ENCODE measurements at places on chromosomes 5 and 9.

DNA sequence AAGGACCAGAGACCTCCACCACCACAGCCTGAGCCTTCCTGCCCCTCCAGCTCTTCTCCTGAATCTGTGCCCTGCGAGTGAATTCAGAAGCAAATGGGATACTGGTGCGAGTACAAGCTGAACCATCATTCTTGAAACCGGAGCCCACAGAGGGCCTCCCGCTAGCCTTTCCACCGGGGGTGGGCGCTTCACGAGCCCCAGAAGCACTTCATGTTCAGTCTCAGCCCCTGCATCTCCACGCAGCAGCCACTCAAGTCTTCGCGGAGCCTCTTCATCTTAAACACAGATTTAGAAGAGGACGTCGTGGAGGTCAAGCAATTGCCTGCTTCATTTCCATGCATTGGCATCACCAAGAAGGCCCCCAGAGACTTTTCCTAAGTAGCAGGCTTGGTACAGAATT is 26.0 kb upstream of the OLFM1 start:
- no peak for DNase-seq

DNA sequence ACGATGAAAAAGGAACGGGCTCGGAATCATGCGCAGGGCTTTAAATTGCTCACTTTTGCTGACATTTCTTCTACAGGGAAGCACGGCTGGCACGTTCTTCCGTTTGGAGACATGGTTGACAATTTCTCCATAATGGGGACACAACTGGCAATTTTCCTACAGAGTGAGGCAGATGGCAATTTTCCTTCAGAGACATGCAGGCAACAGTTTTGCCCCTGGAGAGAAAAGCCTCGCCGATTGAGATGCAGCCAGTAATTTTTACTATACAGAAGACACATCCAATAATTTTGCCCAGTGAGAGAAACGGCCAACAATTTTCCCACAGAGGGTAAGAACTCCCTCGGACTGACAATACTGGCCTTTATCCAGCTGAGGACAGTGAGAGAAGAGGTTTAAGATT is 90.9 kb upstream of the GPR151 start:
- DNase-seq: no peak

DNA sequence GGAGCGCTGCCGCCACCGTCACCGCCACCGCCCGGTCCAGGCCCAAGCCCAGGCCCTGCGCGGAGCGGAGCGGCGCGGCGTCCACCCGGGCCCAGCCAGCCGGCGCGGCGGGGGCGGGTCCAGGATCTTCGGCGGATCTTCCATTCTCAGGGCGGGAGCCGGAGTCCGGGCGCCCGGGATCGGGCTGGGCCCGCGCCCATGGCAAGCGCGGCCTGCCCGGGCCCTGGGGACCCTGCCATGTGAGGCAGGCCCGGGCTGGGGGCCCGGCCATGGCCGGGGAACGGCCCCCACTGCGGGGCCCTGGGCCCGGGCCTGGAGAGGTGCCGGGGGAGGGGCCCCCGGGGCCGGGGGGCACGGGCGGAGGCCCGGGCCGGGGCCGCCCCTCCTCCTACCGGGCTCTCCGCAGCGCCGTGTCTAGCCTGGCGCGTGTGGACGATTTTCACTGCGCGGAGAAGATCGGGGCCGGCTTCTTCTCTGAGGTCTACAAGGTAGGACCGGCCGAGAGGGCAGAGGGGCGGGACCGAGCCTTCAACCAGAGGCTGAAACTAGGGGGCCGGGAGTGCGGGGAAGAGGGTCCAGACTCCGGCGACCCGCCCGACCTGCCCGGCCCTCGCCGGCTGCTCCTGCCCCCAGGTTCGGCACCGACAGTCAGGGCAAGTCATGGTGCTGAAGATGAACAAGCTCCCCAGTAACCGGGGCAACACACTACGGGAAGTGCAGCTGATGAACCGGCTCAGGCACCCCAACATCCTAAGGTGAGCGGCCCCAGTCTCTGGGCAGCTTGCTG is 482 bp downstream of the TESK1 start:
- no peak for DNase-seq

DNA sequence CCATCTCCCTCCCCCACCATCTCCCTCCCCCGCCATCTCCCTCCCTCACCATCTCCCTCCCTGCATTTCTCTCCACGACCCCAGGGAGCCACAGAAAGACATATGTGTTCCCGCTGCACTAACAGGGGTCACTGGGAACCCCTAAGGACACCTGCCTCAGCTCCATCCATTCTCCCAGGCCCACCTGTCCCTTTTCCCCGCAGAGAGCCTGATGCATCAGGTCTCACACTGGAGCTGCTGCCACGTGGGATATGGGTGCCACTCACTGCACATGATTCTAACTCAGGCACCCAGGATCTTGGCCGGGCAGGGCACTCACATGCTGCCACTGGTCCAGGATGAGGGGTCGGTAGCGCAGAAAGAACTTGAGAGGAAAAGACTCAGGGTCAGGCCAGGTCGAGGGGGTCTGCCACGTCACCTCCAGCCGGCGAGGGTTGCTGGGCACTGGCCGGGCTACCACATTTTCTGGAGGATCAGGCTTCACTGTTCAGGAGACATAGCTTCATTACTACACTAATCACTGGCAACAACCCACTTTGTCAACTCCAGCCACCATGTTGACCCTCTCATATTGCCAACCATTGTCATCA is 33.2 kb upstream of the ENHO start:
- DNase-seq: no peak

DNA sequence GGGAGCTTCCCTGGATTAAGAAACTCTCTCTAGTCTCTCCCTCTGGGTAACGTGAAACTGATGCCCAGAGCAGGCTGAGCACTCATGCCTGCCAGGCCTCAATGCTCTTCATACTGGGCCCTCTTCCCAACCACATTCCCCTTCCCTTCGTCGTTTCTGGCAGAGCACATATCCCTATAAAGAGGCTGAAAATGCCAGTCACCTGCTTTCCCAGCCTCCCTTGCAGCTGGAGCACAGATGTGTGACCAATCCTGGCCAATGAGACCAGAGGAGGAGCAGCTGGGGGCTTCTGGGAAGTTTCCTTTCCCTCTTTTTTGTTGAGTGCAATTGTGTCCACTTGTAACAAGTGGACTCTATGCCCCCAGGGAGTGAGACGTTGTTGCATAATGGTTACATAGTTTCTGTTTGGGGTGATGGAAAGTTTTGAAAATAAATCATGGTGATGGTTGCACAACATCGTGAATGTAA is 30.2 kb upstream of the SMIM23 start:
- DNase-seq: no peak

DNA sequence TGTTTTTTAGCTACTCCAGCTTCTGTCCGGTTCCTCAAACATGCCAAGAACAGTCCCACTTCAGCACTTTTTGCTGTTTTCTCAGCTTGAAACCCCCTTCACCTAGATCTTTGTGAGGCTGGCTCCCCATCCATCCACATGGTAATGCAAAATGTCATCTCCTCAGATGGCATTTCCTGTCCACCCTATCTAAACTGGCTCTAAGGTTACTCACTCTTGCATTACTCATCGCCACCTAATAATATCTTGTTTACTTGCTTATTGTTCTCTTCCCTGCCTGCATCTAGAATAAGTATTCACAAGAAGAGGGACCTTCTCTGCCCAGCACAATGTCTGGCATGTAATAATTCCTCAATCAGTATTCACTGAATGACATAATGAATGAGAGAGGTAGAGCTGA is 220.1 kb downstream of the FAM114A2 start:
- DNase-seq: no peak

GRCh38 chr9:105737205-105737604 is 42.9 kb downstream of the TMEM38B start:
- no peak for DNase-seq

- DNase-seq: no peak
Measured at GRCh38 chr5:71938895-71939294, 168.4 kb upstream of the MAP1B start.

- no peak for DNase-seq
Measured at GRCh38 chr9:6968271-6968670, 210.5 kb downstream of the KDM4C start.

- DNase-seq: no peak
Measured at GRCh38 chr5:172646716-172647285, 5.7 kb downstream of the NEURL1B start.

DNA sequence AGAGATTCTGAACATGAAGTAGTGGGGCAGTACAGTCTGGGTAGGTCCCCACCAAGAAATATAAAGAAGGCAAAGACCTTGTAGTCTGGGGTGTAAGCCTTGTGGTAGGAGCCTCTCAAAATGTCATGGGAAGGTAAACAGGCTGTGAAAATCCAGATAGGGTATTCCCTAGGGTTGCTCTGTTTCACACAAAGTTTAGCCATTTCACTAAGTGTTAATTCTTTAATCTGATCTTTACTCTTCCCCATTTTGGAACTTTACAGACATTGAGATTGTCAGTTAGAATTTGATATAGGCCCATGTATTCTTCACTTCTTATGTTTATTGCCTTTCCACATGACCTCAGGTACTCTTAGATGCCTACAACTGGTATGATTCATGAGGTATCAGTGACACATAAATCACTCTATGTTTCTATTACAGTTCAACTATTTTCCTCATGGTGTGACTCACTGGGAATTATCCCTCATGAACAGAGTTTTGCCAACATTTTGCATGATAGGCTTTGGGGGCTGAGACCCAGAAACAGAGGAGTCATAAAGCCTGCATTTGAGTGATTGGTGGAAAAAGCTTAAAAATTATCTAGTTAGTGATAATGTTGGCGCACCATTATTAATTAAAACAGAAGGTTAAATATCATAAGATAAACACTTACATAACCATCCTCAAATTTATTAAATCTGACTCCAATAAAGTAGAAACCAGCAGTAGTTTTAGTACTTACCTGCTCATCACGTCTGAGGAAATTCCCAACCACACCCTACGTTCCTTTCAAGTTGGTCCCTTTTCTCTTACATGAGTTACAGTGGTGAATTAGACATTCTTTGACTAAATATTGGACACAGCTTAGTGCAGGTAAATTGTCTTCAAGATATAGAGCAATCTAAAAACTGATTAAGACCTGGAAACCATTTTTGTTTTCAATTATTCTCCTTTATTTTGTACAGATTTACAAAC is 399.8 kb upstream of the MEF2C start:
- no peak for DNase-seq

DNA sequence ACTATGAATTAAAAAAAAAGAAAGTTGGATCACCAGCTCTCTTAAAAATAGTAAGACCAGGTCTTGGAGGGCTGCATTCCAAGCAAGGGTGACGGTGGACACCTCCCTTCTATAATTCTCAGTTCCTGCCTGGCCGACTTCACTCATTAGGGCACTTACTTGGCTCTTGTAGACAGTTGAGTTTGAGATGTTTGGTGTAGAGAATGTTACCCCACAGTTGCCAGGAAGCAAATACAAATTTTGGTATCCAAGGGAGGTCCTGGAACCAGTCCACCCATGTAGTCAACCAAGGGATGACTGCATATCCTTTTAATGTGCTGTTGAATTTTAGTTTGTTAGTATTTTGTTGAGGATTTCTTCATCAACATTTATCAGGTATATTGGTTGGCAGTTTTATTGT is 20.6 kb downstream of the B4GALT7 start:
- no peak for DNase-seq

- DNase-seq: no peak
Measured at GRCh38 chr5:154368041-154368800, 77.6 kb upstream of the SAP30L start.

GRCh38 chr5:1681955-1682354 is 117.7 kb downstream of the MRPL36 start:
- DNase-seq: no peak

GRCh38 chr5:150765011-150765798 is 6.4 kb upstream of the DCTN4 start:
- DNase-seq: no peak

- DNase-seq: no peak
Measured at GRCh38 chr5:83026516-83026915, 50.7 kb downstream of the TMEM167A start.

DNA sequence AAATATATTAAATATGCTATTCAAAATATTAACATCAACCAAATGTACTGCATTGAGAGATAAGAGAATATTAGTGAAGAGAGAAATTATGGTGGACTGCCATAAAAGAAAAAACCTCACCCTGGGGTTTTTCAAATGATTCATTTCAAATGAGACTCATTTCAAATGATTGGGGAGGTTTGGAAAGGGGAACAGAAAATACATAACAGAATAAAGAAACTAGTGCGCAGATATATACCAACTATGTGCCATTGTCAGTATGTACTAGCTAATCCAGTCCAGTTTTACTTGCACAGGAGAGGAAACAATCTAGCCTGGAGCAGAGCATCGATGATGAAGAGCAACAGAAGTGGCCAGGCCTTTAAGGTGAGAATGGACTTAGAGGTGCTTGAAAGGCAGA is 651.6 kb upstream of the RORB start:
- no peak for DNase-seq

- DNase-seq: no peak
Measured at GRCh38 chr5:73433982-73434342, 14.6 kb downstream of the FOXD1 start.

GRCh38 chr9:33748633-33749304 is 46.6 kb upstream of the PRSS3 start:
- DNase-seq: peak; percentile 19

GRCh38 chr5:110258460-110259216 is 467.8 kb downstream of the TMEM232 start:
- no peak for DNase-seq

DNA sequence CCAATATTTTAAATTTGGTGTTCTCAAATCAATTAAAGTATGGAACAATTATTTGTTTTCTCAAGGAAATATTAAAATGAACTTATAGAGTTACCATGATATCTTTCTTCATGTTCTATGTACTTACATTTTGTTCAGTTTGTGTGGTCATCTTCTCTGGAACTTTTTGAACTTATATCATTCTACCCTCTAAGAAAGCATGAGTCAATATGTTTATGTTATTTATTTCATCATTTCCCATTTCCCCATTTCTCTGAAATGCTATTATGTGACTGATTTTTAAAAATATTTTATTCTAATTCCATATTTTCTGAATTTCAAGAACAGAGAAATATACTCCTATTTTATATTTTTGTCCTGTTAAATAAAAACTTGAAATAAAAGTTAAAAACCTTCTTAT is 123.5 kb upstream of the ACOT12 start:
- no peak for DNase-seq

- DNase-seq: no peak
Measured at GRCh38 chr5:141780952-141781781, 97.0 kb downstream of the PCDH1 start.

GRCh38 chr5:85010014-85010562 is 625.4 kb upstream of the EDIL3 start:
- DNase-seq: no peak

DNA sequence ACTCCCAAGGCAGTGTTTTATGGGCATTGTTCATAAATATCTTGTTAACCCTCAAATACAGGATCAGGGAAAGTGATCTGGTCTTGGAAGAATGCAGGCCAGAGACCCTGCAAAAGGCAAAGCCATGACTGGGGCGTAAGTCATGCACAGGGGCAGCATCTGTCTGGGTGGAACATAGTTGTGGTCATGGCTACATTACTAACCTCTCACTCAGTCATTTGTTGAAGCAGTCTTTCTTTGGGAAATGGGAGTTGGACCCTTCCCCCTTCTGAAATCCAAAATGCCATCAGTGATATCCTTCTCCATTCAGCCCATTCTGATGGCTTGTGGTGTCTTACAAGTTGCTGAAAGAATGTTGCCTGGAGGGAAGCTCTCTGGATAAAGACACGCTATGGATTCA is 68.1 kb downstream of the GDNF start:
- no peak for DNase-seq

Data from stimulated activated CD8-positive, alpha-beta memory T cell treated with anti-CD3 and anti-CD28 coated beads, Interleukin-7, amount 100 ng/mL, for 24 hours (primary cell).